ENCODE measurements at places on chromosomes 1 and 21.
A peak's percentile ranks its signal among the peaks of the same experiment; 100 is the strongest.

GRCh38 chr1:204544321-204544720 lies 28.1 kb downstream of the MDM4 start:
- no peak for DNase-seq

DNA sequence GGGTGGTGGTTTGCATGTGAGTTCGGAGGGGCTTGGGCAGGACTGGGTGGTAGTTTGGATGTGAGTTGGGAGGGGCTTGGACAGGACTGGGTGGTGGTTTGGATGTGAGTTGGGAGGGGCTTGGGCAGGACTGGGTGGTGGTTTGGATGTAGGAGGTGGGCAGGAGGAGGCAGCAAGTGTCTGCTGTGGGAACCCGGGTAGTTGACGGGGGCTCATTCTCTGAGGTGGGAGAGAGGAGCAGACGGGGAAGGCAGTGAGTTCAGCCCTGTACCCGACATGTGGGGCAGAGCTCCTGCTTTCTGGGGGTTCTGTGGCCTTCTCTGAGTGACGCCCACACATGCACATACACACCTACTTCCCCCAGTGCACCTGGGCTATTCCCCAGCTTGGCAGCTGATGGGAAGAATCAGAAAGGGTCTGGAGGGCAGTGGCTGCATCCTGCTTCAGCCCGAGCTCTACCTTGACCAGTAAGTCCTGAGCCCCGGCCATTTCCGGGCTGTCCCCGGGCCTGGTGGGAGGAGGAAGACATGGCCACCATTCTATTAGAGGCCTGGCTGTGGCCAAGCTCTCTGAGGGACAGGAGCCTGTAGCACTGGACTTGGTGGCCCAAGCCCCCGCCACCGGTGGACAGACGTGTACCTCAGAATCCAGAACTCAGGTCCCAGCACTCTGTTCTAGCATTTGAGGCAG lies 58.1 kb downstream of the EDN2 start:
- DNase-seq, result no peak

DNA sequence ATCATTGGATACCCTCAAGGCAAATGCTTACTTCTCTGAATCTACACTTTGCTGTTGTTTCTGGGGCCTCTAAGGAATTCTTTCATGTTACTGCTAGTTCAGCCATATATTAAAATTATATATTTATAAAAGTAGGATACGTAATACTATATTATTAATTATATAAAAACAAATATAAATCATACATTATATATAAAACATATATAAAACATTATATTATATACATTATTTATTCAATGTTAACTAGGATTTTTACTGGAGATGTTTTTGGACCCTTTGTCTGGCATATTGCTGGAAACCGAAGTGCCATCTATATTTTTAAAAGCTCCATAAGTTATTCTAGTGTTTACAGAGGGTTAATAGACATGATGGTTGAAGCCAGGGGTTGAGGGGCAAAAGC lies 12.2 kb downstream of the ALG6 start:
- DNase-seq, result no peak

GRCh38 chr1:30046751-30047150 lies 676.6 kb downstream of the MATN1 start:
- no peak for DNase-seq

DNA sequence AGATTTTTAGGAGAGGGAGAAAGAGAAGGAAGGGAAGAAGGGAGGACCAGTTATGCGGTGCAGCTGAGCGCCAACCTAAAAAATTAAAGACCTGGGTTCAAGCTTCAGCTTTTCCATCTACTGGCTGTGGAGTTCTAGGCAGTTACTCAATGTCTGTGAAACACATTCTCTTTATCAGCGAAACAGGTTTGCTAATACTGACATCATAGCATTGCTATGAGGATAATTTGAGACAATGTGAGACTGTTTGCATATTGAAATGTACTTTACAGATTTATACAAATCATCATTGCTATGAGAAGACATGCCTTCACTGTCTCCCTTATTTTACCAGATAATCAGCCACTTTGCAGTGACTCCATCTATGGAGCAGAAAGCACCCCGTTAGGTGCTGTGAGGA lies 222.9 kb upstream of the SGIP1 start:
- DNase-seq, result no peak

DNA sequence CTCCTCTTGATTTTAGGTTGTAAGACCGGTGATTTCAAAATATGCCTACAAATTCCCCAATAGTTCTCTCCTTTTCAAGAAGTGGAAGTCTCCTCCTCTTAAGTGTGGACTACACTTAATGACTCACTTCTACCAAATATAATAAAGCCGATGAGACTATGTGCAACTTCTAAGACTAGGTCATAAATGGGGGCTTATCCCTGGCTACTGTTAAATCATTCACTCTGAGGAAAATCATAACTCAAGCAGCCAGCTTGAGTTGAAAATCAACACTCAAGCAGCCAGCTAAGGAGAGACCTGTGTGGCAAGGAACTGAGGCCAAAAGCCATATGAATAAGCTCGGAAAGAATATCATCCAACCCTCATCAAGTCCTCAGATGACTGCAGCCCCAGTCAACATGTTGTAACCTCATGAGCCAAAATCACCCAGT lies 49.6 kb upstream of the PSMG1 start:
- DNase-seq, result no peak

DNA sequence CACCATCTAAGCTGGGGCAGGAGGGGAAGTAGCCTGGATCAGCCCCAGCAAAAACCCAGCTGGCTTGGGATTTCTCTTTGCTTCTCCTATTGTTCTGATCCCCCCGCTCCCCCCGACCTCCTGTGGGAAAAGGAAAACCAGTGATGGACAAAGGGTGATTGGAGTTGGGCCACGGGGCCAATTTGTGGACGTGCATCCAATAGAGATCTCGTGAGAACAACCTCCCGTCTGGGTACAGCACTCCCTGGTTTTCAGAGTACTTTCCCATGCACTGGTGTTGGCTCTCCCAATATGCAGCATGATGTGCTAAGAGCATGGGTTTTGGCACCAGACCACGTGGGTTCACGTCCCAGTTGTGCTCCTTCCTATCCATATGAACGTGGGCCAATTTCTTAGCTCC lies 9.0 kb downstream of the BLACAT1 start:
- DNase-seq, result no peak

GRCh38 chr1:240104672-240105071 lies 13.0 kb downstream of the FMN2 start:
- DNase-seq, result no peak

DNA sequence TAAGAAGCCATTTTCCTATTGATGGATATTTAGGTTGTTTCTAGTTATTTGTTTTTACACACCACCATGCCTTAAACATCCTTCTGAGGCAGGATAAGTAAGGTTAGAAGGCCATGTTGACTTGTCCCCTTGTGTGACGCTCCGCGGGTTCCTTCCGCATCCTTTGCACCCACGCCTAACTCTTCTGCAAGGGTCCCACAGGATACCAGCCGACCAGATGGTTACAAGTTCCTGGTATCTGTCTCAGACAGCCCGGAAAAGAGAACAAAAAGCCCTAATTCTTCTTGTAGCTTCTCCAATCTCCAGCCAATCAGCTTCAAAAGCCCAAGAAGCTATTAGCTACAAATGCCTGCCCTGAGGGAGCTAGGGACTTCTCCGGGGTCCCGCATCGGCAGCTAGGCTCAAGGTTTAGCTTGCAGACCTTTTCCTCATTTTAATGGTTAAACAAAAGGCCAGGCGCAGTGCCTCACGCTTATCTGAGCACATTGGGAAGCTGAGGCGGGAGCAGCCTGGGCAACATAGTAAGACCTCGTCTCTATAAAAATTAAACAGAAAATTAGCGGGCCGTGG lies 4.9 kb upstream of the OTUD3 start:
- DNase-seq, result no peak

DNA sequence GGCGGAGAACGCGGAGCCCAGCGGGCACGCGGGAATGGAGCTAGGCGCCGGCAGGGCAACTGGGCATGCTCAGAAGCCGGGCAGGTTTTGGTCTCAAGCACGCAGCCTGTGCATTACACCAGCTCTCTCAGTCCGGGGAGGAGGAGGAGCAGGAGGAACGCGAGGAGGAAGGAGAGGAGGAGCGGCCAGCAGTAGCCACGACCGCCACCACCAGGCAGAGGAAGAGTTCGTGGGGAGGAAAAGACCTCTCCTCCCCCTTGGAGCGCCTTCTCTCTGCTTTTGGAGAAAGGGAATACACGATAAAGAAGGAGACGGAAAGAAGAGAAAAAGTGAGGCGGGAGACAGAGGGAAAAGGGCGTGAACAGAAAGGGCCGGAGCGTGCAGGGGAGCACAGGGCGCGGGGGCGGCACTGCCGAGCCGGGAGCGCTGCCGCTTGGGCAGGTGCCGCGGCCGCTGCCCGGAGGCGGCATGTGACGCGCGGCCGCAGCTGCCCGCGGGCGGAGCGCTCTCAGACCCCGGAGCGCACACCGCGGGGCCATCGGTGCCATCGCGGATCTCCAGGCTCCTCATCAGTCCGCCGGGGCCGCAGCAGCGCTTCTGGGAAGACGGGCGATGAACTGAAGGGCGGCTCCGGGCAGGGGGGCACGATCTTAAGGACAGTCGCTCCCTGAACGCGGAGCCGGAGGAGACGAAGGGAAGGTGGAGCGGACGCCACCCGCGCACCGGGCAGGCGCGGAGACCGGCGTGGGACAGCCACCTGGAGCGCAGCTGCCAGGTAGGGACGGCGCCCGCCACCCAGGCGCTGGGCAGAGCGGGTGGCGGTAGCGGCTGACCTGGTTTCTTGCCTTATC lies at the start of gene CHRM3:
TSS of gene CHRM3 (plus strand) at position 116 of the 851 bp plus-strand sequence. CDS start 520,884 bp downstream, outside the sequence.
- DNase-seq, result peak; percentile 77

DNA sequence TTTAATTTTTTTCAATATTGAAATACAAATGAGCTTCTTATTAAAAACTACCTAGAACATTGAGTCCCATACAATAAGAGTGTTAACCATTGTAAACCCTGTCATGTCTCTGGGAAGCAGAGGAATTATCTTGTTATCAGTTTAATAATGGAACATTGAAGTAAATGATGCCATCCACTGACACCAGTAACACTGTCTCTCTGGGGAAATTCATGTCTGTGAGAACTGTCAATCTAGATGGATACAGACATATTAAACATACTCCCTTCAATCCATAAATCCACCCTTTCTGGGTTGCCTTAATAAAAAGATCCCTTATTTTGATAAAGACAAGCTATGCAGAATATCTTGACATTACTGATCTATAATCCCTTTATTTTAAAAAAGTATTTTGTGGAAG lies 503.2 kb downstream of the DPYD start:
- DNase-seq, result no peak

DNA sequence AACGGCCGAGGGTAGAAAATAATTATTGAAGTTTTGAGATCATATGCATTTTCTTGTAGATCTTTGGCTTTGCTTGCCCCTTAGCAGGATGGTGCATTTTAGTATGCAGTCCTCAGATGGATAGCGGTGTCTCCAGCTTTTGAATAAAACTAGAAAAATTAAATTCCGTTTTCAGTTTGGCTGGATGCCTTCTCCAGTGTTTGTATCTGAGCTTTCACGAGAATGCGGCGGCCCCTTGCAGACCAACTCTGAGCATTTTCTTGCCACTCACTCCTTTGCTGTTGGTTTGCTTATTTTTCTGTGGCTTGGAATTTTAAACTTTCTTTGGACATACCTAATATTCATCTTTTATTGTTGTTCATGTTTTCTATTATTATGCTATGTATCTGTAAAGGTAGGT lies 192.6 kb downstream of the NFIA start:
- DNase-seq, result no peak

GRCh38 chr1:170140371-170140770 lies 5.4 kb upstream of the NTMT2 start:
- no peak for DNase-seq

- no peak for DNase-seq
These were observed 9.5 kb downstream of the DENND2D start for GRCh38 chr1:111190931-111191451.

GRCh38 chr1:84785271-84786036 lies 95.2 kb upstream of the SSX2IP start:
- DNase-seq, result no peak

DNA sequence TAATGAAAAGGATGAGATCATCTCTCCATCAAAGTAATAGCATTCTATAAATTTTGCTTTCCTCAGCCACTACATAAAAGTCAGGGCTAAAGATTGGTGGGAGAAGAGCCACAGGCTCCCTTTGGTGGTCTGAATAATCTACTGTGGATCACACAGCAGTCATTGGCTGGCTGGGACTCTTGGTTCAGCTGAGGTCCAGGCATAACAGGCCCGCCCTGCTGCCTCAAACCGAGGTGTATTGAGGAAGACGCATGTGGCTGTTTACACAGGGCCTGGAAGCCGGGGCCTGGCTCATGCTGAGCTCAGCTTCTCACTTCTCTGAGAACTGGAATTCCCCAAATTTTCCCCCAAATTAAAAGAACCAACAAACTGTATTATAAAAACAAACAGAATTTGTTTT lies 139.2 kb downstream of the PTPRC start:
- DNase-seq, result peak; percentile 31

- no peak for DNase-seq
These were observed 50.3 kb upstream of the COA6 start for GRCh38 chr1:234322979-234323378.

DNA sequence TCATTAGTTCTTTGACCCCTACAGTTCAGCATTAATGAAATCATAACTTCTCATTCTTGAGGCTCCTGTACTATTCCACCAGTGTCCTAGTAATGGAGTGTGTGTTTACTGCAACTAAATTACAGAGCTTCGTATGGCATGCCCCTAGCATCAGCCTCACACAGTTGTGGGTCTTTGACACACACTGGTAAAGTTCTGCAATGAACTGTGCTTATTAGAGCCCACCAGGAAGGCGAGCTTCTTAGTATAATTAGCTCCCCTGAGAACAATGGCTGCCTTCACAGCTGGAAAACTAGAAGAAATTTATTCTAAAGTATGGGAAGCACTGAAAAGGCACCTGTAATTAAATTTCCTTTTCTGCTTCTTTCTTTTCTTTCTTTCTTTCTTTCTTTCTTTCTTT lies 251.1 kb upstream of the RGS18 start:
- DNase-seq, result no peak

DNA sequence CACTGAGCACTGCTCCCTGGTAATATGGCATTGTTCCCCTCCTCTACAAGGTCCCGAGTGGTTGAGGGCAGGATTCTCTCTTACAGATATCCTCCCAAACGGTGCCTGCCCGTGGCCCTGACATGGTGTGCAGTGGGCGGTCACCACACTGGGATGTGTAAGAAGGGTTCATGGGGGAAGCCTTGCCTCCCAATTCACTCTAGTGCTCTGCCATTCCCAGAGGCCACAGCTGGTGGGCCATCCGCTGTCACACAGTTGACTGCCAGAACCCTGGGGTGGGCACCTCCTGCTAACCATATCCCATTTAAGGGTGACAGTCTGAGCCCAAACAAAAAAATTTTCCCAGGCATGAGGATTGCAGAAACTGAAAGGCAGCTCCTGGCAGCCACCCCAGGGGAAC lies 9.1 kb downstream of the GJA5 start:
- DNase-seq, result no peak

- no peak for DNase-seq
These were observed 3.4 kb downstream of the IGSF21 start for GRCh38 chr1:18110968-18111367.
